ENCODE measurements at places on chromosomes 7 and 10.

GRCh38 chr10:74909670-74910069, 83.3 kb downstream of the KAT6B start:
- no peak for DNase-seq

GRCh38 chr10:88728107-88728763, 22.2 kb downstream of the LIPK start:
- DNase-seq = no peak

DNA sequence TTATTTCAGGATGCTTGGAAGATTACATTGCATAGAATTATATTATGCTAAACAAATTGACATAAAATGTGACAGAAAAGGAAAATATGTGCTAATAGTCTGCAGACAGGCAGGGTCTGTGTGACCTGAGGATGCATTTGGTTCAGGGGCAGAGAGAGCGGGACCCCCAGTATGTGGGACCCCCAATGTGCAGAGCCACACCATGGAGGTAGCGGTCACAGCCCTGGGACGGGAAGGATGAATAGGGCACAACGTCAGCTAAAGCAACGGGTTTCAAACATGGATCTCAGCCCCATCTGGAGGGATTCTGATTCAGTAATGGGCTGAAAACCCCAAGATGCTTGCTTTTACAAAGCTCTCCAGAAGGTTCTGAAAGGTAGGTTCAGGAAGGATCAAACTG, 251.8 kb upstream of the ADARB2 start:
- no peak for DNase-seq

DNA sequence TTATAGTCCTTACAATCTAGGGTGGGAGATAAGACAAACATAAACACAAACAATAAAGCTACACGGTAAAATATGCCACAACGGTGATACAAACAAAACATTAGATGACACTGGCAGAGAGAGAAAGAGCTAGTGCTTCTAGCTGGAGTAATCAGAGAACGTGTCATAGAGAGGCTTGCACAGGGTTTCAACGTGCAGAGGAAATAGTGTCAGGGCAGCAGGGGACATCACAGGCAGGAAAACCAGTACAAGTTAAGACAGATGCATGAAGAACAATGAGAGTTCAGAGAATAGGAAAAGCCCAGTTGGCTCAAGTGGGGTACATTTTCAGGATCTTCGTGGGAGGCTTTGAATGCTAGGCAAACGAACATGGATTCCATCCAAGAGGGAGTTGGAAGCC, 91.4 kb downstream of the ZNF438 start:
- DNase-seq = no peak

DNA sequence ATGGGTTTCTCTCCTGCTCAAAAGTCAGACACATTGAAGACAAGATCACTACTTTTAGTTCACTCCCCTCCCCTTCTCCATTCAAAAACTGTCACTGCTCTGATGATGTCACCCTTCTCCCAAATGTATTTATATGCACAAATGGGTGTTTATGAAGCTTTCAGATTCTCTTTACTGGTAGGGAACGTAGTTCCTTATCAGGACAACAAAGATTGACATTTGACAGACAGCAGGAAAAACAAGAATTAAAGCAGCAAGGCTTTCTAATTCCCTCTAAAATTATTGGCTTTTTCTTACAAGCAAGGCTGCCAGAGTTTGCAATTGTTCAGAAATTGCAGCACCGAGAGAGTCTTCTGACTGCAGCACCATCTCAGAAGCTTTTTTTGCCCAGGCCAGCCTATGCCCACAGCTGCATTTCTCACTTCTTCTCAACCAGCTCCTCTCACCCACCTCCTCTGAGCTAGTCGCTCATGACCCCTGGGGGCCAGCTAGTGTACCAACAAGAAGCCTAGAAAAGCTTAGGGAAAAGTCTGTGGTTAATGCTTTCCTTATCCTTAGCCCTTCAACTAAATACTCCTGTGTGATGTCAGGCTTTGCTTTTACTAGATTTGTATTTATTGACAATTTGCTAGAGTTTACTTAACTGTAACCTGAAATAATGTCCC, 265.1 kb downstream of the HTR7 start:
- DNase-seq = no peak

GRCh38 chr10:61623161-61623560, 39.6 kb upstream of the CABCOCO1 start:
- DNase-seq = no peak

DNA sequence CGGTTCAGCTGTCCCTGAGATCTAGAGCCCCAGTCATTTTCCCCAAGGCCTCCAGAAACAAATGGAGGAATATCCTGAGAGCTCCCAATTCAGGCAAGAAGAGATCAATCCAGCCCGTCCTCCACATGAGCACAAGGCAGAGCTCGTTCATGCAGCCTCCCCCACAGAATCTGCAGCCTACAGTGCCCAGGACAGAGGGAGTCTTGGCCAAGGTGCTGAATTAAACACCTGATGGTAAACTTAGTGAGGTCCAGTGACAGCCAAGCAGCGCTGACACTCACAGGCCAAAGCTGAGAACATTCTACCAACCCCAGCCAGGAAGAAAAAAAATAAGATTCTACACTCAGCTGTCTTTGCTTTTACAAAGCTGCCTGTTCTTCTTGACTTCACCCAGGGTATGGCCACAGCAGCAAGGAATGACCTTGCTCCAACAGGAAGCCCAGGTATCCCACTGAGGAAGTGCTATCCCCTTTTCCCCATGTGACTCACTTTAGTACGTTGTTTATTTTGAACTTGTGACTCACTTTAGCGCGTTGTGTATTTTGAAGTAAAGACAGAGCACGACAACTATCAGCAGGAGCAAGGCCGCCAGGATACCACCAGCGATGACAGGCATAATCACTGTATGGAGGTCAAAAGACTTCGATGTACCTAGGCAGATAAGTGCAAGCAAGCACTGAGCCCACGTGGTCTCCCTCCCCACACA, 4.4 kb upstream of the CUZD1 start:
- DNase-seq = no peak

GRCh38 chr10:22491931-22492615, 146.8 kb downstream of the SPAG6 start:
- no peak for DNase-seq

DNA sequence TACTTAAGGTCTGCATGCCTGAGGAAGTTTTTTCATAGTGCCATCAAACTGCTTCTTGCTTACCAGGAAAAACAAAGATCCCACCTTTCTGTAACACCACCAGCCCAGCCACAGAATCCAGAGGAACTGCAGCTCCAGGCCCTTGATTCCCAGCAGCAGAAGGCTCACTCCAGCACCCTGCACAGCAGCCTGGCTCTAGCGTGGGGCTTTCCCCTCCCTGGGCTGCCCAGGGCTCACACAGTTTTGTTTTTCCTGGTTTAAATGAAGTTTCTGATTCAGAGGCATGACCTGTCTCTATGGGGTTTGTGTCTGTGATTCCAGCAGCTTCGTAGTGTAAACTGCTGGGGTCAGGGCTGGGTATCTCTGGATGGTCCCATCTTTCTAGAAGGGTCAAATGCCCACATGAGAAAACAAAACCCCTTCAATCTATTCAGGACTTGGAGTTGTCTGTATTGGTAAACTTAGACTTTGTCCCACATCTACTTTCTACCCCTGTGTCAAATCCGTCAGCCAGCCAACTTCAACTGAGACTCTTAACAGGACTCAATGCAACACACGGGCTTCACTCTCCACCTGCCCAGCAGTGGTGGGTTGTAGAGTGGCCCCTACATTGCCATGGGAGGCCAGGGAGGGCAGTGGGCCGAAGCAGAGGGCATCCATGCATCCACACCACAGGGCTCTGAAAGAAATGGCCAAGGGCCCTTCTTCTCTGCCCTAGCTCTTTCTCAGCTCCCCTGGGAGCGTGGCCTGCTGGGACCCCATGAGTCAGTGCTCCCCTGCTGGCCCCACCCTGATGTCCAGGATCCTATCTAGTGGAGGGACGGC, 73.6 kb downstream of the ATXN7L1 start:
- no peak for DNase-seq

GRCh38 chr10:71633920-71634319, 85.7 kb downstream of the C10orf105 start:
- DNase-seq = no peak

DNA sequence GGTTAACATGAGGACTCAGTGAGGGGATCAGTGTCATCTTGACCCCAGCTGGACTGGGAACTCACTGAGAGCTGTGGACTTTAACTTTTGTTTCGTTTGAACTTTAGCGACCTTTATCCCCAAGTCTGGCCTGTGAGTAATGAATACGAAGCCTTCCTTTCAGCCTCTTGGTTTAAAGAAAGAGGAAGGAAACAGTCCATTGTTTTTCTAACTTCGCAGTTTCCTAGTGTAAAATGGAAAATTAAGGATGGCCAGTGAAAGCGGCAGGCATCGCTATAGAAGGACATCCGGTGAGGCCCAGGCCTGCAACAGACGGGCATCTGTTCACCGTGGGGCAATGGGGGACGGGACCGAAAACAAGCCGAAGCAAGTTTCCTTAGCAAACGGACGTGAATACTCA, 44.1 kb upstream of the ADO start:
- DNase-seq = no peak

- no peak for DNase-seq
Measured at GRCh38 chr7:2199528-2199927, 33.2 kb downstream of the MAD1L1 start.

DNA sequence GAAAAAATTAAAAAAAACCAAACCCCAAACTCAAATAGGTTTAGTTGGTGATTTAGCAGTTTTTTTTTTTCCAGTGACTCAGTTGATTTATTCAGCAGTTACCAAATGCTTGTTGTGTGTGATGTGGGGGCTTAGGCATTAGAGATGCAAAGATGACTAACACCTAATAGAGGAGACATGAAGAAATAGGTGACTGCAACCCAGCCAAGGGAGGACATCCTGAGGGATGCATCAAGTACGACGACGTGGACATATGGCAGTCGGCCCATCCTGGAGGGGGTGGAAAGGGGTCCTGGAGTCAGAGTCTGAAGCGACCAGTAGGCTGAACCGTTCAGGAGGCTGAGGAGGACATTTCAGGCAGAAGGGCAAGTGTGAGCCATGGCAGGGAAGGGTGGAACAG, 35.5 kb downstream of the LRMDA start:
- no peak for DNase-seq

GRCh38 chr7:2893411-2893861, 49.3 kb upstream of the GNA12 start:
- no peak for DNase-seq

DNA sequence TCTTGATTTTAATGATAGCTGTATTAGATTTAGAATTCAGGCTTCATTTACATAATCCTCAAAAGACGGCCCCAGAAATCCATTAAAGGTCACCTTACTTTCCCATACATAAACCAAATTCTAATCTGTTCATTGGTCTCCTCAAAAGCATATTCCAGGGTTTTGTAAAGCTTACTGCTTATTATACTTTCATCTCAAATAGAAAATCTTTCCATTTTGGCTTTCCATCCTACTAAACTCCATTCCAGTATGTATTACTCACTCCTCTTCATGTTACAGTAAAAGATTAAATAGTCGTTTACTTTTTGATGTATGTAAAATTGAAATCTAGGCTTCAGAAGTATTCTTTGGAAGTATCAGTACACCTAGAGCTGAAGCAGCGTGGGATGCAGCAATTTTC, 143.5 kb upstream of the LRRN3 start:
- no peak for DNase-seq

- no peak for DNase-seq
Measured at GRCh38 chr7:922334-923107, 32.0 kb downstream of the ADAP1 start.

DNA sequence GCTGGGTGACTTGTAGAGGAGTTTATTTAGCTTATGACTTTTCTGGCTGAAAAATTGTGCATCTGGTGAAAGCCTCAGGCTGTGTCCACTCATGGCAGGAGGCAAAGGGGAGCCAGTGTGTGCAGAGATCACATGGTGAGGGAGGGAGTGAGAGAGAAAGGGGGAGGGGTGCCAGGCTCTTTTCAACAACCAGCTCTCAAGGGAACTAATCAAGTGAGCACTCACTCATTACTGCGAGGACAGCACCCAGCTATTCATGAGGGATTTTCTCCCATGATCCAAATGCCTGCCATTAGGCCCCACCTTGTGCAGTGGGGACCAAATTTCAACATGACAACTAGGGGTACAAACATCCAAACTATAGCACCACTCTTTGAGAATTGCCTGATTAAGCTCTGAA, 590.2 kb downstream of the MAGI2 start:
- DNase-seq = no peak

- no peak for DNase-seq
Measured at GRCh38 chr10:119139464-119140067, 25.9 kb downstream of the SFXN4 start.

GRCh38 chr7:1940402-1940786, 270.3 kb downstream of the ELFN1 start:
- no peak for DNase-seq

- DNase-seq = no peak
Measured at GRCh38 chr10:131759347-131759746, 141.5 kb upstream of the PPP2R2D start.

GRCh38 chr7:86814661-86815379, 171.1 kb downstream of the GRM3 start:
- DNase-seq = no peak

- DNase-seq = no peak
Measured at GRCh38 chr10:96910488-96911395, 78.6 kb downstream of the LCOR start.

GRCh38 chr10:69819716-69820506, 18.2 kb downstream of the COL13A1 start:
- DNase-seq = no peak

GRCh38 chr7:127896659-127897058, 134.6 kb downstream of the LRRC4 start:
- no peak for DNase-seq
